ENCODE measurements at places on chromosomes 13 and 19.

DNA sequence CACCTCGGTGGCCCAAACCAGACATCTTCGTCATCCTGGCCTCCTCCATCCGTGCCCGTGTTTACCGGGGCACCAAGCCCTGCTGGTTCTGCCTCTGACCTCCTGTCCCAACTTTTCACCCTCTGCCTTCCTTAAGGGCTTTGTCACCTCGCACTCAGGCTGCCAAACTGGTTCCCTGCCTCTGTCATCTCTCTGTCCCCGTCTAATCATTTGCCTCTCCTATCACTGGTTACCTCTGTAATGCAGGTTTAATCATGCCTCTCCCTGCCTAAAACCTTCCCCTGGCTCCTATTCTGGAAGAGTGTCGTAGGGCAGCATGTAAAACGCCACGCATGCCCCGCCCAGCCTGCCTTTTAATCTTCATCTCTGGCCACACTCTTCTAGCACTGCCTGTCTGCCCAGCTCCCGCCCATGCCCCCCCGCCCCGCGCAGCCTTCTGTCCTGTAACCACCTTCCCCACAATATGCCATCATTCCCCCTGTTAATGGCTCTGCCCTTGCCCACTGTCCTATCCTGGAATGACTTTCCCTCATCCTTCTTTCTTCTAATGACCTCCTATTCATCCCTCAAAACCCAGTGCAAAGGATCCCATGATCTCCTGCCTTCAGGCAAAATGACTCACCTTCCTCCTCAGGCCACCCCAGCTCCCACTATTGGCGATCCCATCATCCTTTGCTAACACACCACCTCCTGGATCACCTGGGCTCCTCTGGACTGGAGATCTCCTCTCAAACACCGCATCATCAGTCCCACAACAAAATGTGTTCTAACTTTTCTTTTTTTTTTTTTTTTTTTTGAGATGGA is 66.7 kb downstream of the PEX11G start:
- DNase-seq = peak; percentile 69

DNA sequence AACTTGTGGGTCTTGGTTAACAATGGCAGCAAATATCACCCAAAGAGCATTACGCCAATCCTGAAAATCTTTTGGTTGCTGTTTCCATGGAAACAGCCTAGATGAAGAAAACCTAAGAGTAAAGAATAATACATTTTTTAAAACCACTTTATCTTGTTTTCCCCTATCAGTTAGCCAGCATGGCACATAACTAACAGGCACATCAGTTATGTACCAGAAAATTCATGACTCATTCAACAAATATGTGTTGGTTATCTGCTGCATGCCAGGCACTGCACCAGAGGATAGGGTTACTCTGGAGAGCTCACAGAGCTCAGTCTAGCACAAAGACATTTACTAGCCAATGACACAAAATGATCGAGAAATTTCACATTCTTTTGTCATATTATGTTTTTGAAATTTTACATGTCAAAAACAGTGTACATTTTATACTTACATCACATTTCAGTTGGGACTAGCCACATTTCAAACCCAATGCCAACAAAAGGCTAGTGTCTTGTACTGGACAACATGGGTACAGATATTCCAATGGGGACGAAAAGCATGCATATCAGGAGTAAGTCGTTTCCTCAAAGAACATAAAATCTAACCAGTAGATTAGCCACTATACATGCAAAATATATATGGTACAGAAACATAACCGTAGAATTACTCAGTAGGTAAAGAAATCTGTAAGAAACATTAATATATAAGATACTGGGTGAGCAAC is 20.3 kb downstream of the LNX2 start:
- DNase-seq = no peak

DNA sequence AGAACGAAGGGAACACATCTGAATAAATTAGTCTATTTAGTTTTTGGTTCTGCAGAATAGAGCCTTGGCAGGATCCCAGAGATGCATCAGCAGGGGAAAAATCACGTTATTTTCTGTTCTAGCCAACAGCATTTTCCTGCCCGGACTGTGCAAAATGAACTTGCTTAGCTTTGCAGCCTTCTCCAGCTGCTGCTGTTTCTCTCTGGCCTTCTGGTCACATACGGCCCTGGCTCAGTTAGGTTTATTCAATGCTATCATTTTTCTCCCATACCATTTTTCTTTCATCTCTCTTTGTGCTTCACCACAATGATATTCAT is 110.4 kb upstream of the KL start:
- DNase-seq = no peak

- DNase-seq = no peak
Measured at GRCh38 chr13:73902847-73903246, 231.4 kb downstream of the KLF12 start.

- no peak for DNase-seq
Measured at GRCh38 chr13:107811233-107812013, 403.9 kb downstream of the LIG4 start.

All from urinary bladder (tissue), 4 donors.